ENCODE measurements at places on chromosomes 6 and 20.

- DNase-seq = no peak
Measured at GRCh38 chr20:24640686-24641085, 171.3 kb downstream of the SYNDIG1 start.

DNA sequence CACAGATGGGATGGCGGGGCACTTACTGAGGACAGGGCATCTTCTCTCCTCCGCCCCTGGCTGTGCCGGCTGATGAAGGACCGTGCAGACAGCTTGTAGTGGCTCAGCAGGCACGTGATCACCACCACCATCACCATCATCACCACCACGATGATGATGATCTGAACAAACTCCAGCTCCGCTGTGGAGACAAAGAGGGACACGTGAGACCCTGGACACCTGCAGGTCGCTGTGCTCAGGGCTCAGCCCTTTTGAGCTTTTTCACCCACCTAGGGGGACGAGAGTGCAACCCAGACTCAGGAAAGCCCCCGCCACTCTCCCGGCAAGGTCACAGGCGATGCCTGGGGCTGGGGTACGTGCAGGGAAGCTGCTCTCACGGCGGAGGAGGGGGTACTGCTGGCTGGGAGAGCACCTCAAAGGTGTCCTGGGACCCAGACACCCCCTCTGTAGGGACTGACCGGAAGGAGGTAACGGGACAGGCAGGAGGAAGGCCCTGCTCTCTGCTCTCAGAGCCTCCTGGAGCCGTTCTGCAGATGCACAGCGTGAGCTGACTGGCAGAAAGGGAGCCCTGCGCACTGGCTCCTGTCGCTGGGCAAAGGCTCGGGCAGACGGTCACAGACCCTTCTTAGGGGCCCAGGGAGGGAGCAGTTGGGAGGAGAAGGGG, 39.4 kb upstream of the ZBP1 start:
- no peak for DNase-seq

DNA sequence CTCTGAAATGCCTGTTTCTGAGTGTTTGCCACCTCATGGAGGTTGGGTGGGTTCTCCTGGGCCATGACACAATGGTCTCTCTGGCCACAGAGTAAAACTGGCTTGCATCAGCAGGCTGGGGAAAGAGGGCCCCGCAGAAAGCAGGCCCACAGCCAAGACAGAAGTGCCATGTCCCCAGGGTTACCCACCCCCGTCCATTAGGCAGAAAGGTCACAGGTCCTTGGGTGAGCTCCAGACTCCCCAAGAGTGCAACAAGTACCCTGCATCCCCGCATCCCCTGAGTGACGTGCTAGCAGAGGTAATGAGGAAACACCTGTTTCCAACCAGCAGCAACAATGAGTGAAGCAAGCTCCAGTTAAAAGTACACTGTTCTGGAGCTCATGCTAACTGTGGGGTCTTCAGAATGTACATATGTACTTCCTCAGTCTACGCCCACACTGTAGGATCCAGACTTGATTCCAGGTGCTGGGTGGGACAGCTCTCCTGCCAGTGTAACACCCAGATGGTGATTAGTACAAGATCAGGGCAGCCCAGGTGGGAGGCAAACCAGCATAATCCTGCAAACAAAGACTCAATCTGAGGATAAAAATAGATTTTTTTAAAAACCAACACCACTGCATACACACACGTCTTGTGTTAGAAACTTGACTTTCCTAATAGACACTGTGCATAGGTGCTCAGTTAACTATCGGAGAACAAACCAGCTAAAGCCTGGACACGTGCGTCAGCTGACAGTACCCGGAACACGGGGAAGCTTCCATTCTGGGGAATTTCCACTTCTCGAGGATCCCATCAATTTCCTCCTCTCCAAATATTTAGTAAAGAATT, 31.5 kb downstream of the RRBP1 start:
- no peak for DNase-seq

GRCh38 chr6:2448826-2449571, 203.6 kb upstream of the GMDS start:
- DNase-seq = no peak

DNA sequence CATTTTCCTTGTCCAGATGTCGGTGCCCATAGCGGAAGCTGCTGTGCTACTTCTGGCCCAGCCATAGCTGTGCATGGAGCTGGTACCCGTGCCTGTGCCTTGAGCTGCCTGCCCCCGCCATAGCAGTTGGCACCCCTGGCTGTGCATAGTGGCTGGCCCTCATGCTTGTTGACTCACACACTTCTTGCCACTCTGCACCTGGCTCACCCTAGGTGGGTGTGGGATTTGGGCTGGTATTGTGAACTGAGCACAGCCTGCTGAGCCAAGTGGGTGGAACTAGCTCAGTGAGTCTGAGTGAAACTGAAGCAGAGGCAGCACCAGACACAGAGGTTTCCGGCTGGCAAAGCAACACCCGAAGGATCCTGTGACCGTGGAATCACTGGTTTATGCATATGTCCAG, 689.5 kb upstream of the EYS start:
- DNase-seq = no peak

DNA sequence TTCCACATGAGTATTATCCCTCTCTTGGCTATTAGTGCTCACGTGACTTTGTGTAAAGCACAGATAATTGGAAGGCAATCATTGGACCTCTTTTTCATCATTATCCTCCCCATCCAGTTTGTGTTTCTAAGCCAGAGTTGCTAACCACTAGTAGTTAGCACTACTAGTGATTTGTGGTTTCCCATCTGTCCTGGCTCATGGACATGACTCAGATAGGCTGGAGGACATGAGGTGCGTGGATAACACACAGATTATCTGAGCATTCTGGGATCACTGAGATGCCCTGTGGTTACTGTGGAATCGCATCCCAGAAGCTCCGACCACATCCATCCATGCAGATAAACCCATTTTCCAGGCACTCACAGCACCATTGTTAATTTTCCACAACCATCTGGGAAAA, 123.8 kb upstream of the NAA20 start:
- no peak for DNase-seq

- DNase-seq = no peak
Measured at GRCh38 chr6:47454713-47455396, 22.7 kb upstream of the CD2AP start.

GRCh38 chr6:55794136-55794812, 81.1 kb downstream of the BMP5 start:
- DNase-seq = no peak

DNA sequence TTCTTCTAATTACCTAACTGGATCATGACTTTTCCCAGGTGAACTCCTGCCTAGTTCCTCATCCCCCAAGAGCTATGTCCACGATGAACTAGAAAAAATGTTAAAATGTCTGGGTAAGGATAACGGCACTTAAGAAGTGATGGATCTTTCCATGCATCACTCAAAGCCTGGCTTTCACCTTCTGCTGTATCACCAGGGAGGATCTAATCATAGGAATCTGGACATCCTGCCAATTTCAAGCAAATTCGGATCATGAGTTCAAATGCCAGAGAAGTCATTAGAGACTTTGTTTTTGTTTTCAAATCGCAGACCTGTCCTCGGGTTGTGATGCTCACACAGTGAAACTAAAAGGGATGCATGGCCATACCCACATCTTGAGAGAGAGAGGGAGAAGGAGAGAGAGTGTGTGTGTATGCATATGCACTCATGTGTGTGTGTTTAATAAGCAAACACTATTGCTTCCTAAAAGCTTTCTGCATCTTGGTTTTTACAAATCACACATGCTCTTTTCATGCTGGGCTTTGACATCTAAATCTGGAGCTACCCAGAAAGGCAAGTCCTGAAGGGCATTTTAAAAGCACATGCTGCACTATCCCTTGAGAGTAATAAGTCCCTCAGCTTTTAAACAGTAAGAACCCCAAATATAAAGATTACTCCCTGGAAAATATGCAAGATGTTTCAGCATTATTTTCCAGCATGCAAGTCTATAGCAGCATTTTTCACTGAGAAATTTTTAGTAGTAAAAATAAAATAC, 524.6 kb upstream of the NOX3 start:
- no peak for DNase-seq

Data from activated CD8-positive, alpha-beta memory T cell treated with anti-CD3 and anti-CD28 coated beads for 4 hours (primary cell).